Caki2 (cell line): ENCODE measurements at places on chromosomes 4 and X.
A peak's percentile ranks its signal among the peaks of the same experiment; 100 is the strongest.

DNA sequence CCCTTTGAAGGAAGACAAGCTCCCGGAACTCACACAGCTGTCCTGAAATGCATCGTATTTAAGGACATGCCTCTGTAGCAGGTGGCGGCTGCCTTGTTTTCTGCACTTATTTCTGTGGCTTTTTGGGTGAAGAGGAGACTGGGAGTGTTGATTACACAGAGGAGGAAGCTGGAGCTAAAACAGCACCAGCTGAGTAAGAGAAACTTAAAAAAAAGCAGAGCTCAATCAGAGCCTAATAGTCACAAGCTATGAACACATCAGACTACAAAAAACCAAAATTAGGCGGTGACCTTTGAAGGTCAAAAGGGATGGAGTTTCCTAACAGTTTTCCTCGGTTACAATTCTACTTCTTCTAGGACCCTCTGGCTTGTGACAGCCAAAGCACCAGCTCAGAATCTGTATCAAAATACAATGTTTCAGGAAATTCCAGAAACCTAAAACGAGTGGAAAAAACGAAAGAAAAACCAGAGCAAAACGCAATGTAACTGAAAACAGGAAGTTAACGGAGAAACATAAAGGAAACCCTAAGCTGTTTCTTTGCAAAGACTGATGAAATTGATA lies 13.5 kb downstream of the PRKX start:
- DNase-seq: no peak

DNA sequence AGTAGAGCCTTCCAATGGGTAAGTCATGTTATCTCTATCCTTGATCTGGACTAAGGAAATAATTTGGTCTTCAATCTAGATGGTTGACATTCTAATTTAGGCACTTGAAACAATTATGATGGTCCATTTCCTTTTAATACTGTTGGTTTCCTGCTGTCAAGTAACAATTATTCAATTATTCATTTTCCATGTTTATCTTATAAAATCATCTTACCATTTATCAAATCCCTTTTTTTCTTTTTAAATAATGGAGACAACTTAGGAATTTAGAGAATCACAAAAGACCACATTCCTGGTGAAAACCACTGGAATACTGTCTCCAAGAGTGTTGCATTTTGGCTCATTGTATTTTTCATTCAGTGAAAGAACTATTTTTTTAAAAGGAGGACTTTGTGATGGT lies 148.7 kb upstream of the CTSO start:
- no peak for DNase-seq

DNA sequence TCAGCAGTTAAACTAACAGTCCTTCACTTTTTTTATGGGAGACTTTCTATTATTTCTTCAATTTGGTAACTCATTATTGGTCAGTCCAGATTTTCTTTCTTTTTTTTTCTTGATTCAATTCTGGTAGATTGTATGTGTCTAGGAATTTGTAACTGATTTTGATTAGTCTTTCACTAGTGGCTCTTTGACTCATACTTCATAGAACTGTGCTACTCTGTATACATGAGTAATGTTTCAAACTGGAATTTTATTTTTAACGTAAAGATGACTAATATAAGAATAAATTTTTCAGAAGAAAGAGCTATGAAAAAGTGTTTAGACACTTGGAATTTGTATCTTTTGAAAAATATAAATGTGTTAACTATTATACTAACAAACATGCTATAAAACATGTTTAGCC lies 813.0 kb downstream of the TRAM1L1 start:
- DNase-seq: no peak

DNA sequence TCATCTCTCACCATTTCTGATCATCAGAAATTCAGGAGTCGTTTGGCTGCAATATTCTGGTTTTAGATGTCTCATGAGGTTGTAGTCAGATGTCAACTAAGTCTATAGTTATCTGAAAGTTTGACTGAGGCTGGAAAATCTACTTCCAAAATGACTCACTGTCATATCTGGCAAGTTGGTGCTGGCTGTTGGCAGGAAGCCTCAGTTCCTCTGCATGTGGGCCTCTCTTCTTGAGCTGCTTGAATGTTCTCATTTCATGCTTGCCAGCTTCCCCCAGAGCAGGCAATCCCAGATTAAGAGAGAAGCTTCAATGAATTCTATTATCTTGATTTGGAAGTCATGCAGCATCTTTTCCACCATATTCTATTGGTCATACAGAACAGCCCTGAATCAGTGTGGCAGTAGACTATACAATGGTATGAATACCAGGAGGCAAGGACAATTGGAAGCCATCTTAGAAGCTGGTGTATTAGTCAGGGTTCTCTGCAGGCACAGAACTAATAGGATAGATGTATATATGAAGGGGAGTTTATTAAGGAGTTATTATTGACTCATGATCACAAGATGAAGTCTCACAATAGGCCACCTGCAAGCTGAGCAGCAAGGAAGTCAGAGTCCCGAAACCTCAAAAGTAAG lies 46.8 kb upstream of the ELF2 start:
- DNase-seq: no peak

GRCh38 chr4:128832243-128832625 lies 22.7 kb downstream of the JADE1 start:
- no peak for DNase-seq

- DNase-seq: no peak
These were observed 173.6 kb downstream of the CBR4 start for GRCh38 chr4:168836490-168836889.

DNA sequence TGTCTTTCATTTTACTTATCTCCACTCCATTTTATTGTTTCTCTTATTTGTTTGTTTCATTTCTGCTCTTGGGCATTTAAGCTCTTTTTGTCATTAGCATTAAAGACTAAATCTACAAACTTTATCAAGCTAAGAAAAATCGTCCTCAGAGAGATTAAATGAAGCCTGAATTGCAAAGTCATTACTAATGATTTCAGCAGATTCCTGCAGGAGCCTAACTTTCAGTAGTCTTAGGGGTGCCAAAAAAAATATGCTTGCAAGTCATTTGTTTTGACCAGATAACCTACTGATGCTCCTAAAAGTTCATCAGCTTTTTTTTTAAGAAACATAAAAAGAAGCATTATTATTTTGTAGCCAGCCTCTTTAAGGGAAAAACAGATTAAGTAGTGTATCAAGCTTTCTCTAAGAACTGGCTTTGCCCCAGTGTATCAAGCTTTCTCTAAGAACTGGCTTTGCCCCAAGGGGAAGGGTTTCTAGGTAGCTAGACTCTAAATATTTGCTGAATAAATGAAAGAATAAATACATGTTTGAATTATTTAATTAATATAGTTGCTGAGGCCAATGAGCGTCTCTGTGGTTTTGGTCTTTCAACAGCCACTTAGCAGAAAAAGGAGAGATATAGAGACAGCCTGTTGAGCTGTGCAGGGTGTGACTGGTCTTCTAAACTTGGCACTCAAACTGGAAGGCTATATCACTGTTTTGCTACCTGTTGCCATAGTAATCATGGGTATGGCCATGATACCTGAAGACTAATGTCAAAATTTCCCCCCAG lies 174.2 kb downstream of the BTC start:
- no peak for DNase-seq

DNA sequence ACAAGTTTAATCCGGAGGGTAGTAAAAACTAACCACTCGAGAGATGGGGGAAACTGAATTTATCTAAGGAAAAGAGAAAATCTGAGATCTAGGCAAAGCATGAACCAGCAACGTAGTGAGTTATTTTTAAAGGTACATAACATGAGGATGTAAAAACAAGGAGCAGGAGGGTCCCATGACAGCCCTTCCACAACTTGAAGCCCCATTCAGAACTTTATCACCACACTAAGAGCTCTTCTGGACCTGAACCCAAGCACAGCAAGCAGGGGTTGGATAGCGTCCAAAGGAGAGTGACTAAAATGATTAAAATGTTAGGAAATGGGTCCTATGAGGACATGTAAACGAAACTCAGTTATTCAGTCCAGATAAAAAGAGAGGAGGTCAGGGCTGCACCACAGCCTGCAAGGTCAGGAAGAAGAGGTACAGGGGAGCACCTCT lies 16.2 kb downstream of the SH3RF1 start:
- peak; percentile 55 for DNase-seq

- DNase-seq: no peak
These were observed 14.5 kb downstream of the FHDC1 start for GRCh38 chr4:152950402-152951274.

GRCh38 chr4:114815760-114816159 lies 217.2 kb downstream of the UGT8 start:
- DNase-seq: no peak

GRCh38 chr4:66108898-66109297 lies 438.6 kb upstream of the EPHA5 start:
- no peak for DNase-seq

DNA sequence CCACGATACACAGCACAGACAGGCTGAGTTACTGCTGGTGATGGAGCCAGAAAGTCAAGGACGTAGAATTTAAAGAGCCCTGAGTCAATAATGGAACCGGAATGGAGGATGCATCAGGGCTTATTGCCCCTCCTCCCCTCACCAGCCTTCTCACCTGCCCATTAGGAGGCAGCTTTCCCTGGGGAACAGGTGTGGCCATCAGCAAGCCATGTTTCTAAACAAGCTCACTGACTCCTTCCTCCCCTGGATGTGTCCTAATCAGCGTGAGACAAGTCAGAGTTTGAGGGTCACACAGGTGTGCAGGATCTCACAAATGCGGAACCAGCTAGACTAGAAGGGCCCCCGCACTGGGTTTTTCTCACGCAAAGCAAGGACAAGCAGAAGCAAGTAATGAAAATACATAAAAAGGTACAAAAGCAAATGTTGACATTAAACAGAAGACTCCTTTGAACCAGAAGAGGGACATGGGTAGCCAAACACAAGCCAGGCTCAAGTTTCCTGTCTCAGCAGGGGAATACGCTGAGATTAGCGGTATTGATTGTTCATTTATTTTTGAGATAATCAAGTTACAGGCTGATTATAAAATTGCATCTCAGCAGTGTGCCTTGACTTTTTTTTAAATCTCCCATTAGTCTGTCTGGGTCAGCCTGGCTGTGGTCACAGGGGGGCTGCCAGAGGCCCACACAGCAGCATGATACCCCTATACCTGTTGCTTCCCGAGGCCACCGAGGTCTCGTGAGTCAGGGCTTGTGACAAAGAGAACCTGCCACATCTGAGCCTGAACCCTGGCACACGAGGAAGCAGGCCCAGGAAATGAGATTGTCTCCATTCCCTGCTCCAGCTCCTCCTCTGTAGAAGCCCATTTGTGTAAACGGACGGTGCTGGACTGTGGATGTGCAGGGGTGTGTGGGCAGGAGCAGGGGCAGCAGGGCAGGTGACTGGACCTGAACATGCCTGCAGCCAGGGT lies 37.4 kb downstream of the CCKAR start:
- DNase-seq: no peak

DNA sequence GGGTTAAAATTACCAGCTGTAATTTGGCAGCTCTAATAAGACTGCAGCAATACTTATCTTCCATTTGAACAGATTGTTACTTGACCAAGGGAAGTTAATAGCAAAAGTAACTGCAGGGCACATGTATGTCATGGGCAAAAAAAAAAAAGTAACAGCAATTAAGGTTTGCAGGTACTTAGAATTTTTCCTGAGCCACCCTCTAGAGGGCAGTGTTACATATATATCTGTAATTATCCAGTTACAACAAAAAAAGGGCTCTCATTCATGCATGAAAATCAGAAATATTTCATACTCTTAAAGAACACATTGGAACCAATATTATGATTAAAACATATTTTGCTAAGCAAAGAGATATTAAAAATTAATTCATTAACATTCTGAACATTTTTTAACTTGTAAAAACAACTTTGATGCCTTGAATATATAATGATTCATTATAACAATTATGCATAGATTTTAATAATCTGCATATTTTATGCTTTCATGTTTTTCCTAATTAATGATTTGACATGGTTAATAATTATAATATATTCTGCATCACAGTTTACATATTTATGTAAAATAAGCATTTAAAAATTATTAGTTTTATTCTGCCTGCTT lies 25.1 kb downstream of the XIAP start:
- peak; percentile 42 for DNase-seq

- DNase-seq: peak; percentile 29
These were observed 72.8 kb upstream of the MTNR1A start for GRCh38 chr4:186628058-186628711.

GRCh38 chr4:154807042-154807630 lies 26.1 kb downstream of the RBM46 start:
- DNase-seq: peak; percentile 16

- DNase-seq: no peak
These were observed 233.4 kb upstream of the HAND2 start for GRCh38 chr4:173763389-173763788.

DNA sequence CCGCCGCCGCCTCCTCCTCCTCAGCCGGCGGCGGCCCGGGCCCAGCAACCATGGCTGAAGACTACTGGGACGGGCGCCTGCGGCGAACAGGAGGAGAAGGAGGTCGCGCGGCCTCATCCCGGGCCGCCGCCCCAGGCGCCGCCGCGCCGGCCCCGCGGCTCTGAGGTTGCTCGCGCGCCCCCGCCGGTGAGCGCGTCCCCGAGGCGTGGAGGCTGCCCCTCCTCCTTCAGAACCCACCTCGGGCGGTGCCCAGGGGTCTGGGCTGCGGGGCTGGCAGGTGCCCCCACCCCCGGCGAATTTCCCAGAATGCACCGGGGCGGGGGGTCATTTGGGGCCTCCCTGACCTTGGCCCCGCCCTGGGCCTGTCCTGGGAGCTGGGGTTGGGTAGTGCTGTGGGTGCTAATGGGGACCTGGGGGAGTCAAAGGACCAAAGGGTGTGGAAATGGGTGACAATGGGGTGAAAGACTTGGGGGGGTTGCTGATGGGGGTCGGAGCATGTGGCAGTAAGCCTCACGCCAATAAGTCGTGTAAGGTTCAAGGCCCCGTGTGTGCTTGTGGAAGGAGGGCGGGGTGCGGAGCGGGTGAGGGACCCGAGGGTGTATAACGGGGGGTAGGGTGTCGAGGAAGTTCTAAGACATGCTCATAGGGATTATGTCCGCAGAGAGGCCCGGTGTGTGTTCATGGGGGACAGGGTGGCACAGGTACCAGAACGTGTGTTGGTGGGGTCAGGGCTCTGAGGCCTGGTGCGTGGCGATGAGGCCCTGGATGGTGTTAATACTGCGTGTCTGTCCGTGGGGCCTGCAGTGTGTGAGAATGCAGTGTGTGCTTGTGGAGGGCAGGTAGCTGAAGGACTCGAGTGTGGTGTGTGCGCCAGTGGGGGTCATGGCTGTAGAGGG lies 687 bp downstream of the CDK16 start:
- peak; percentile 23 for DNase-seq

GRCh38 chrX:18542905-18543304 lies 117.5 kb downstream of the CDKL5 start:
- DNase-seq: no peak

DNA sequence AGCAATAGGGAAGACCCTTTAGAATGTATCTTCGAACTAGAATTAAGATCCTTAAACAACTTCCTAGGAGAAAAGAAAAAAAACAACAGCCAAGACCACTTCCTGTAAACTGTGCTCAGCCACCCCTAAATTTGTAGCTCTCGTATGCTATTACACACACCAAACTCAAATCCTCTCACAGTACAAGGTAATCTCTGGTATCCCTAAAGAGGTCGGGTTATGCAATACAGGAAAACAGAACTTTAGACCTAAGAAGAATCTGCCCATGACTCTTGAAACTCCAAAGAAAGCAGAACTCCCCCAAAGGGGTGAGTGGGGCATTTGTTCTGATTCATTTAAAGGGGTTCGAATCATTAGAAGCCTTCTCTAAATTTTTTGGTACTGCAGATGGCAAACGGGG lies 170.9 kb upstream of the CASK start:
- DNase-seq: no peak
